ENCODE measurements at places on chromosomes 1 and 21.
A peak's percentile ranks its signal among the peaks of the same experiment; 100 is the strongest.

GRCh38 chr1:81296601-81297000 is 504.1 kb upstream of the ADGRL2 start:
- no peak for DNase-seq

DNA sequence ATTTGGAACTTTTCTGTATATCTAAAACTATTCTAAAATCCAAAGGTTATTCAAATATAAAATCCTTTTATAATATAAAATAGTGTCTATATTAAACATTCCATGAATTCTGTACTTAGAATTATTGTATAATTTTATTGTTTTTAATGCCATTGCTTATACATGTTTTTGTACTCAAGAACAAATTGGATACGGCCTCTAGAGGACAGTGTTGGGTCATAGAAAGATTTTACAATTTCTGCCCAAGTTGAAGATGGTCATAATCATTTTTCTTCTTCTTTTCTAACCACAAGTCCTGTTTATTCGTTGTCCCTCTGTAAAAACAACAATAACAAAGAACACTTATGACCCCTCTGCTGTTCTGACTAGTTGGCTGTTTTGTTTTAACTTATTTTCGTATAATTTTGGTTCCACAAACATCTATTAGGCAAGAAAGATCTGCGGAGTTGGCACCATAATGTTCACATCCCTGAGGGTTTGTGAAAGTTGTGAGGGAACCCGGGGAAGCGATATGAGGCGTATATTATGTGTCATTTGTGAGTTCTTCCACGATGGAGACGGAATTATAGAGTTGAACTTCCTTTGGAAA is 75.7 kb upstream of the KIF26B start:
- DNase-seq = peak; percentile 41

DNA sequence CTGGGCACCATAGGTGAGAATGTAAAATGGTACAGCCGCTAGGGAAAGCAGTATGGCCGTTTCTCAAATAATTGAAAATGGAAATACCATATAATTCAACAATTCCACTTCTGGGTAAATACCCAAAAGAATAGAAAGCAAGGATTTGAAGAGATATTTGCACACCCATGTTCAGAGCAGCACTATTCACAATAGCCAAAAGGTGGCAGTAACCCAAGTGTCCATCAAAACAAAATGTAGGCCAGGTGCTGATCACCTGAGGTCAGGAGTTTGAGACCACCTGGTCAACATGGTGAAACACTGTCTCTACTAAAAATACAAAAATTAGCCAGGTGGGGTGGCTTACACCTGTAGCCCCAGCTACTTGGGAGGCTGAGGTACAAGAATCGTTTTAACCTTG is 62.1 kb downstream of the OLIG1 start:
- no peak for DNase-seq

DNA sequence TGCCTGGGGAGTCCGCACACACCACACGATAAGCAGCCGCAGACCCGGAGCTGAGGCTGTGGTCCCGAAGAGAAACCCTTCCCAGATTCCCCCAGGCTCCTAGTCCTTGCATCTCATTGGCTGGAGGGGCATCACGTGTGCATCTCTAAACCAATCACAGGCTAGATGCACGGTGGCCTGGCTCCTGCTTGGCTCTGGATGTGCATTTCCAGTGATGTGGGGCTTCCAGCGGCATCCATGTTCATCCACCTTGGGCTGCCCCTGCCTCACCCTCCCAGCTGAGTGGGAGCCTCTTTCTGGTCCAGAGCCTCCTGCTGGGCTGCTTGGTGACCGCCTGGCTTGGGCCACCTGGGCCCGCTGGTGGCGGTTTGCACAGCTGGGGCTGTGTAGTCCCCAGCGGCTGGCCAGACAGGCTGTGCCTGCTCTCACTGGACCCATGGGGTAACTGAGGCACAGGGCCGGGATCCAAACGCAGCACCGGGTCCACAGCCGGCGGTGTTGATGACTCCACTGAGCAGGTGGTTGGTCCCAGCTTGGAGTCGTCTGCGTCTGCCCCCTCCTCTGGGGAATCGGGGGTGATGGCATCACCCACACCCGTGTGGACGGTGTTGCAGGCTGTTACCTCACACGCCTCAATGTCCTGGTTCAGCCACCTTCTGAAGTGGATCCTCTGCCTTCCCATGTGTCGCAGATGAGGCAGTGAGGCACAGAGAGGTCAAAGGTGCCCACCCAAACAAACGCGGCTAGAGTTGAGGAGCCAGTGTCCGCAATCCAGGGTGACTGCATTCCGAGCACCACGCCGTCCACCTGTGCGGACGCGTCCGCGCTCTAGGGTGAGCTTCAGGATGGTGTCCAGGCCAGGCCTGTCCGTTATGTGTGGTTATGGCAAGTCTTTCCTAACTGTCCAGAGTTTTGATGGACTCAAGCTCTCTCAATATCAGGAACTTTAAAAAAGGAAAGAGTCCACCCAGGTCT is 41.3 kb downstream of the COL6A1 start:
- DNase-seq = no peak

DNA sequence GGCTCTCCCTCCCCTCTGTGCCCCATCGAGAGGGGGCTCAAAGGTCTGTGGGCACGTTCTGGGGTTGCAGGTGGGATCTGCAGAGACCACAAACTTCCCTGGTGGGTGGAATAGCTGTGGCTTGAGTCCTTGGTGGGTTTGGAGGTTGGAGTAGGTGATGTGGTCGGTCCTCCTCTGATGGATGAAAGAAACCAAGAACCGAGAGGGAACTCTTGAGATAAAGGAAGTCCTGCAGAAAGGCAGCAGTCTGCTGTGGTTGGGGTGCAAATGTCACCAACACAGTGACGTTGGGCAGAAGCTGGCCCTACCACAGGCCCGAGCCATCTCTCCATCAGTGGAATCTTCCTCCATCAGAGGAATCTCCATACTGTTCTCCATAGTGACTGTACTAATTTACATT is 171.8 kb downstream of the FCRL5 start:
- no peak for DNase-seq

- no peak for DNase-seq
Measured at GRCh38 chr1:79874289-79874688, 867.8 kb upstream of the ADGRL4 start.

DNA sequence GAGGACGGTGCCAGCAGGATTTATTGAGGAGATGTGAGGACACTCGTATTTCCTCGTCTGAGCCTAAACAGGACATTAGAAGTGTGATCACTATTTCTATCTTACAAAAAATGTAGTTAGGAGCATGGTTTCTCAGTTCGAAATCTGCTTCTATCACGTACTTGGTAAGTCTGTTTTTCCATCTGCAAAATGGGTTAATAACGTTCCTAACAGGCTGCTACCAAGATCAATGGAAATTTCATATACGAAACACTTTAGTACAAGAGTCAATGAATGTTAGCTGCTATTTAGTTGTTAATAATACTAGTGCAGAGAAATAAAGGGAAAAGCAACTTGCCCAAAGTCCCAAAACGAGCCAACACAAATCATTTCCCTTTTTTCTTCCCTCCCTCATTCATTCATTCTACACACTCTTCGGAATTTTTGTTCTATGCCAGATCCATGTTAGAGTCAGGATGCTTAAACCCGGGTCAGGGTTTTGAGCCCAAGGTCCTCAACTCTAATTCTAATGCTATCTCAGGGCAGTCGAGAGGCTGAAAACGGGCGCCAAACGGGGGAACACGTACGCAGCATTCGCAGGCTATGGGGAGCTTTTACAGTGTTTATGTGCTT is 608 bp downstream of the SNRNP40 start:
- no peak for DNase-seq

DNA sequence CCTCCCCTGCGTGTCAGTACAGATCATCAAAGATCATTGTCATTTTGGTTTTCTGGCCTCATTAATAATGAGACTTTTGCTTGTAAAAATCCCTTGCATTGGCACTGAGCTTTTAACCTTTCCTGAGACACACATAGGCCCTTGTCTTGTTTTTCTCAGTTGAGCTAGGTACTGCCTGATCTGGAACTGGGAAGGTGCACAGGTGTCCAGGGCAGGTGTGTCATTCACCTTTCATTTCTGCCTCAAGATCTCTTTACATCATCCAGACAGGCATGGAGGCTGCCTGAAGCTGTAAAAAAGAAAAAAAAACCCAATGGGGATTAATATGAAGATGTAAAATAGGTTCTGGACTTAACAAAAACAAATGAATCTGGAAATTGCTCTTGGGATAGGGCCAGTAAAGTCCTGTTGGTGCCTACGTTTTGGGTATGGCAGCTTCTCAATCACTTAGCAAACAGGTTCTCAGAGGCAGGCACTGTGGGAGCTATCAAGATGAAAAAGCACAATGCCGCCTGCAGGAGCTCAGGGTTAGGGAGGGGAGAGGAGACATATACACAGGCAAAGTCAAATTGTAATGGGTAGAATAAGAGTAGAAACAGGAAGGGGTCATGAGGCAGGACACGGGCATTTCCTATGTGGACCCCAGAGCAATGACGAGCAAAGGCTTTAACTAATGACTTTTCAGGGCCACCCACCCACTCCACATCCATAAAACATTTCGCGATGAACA is 1.0 kb upstream of the KCNC4 start:
- no peak for DNase-seq

DNA sequence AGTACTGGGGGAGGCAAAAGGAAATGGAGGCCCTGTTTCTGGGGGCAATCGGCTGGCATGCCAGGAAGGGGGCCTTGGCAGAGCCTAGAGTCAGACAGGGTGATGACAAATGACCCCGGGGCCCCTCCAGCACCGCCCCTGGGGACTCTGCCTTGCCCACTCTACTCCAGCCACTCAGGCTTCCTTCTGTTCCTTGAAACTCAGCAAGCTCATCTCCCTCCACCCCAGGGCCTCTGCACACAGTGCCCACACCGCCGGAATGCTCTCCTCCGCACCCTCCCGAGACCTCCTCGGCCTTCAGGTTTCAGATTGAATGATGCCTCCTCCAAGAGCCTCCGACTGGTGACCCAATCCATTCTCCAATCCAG is 122.5 kb upstream of the ZBTB40 start:
- DNase-seq = no peak

DNA sequence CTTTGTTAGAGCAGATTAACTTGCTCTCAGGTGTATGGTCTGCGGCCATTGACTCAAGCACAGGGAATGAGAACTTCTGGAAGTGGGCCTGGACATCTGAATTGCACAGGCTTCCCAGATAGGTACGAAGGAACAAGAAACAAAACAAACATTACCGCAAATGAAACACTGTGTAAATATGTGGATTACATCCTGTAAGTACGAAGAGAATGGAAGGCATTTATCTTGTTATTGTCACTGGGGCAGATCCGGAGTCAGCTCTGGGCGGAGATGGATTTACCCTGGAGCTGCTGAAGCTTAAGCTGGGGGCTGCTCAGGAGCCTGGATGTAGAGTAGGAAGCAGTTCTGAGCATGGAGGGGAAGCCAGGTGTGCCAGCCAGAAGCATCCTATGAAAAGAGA is 6.8 kb downstream of the HES2 start:
- DNase-seq = no peak

GRCh38 chr21:24895885-24896734 is 711.2 kb downstream of the MRPL39 start:
- peak; percentile 13 for DNase-seq

GRCh38 chr1:55210990-55211801 is 4.0 kb downstream of the USP24 start:
- DNase-seq = no peak

- DNase-seq = peak; percentile 2
Measured at GRCh38 chr1:230031131-230031530, 35.9 kb upstream of the GALNT2 start.

- DNase-seq = no peak
Measured at GRCh38 chr1:52567943-52568342, 15.1 kb upstream of the TUT4 start.

DNA sequence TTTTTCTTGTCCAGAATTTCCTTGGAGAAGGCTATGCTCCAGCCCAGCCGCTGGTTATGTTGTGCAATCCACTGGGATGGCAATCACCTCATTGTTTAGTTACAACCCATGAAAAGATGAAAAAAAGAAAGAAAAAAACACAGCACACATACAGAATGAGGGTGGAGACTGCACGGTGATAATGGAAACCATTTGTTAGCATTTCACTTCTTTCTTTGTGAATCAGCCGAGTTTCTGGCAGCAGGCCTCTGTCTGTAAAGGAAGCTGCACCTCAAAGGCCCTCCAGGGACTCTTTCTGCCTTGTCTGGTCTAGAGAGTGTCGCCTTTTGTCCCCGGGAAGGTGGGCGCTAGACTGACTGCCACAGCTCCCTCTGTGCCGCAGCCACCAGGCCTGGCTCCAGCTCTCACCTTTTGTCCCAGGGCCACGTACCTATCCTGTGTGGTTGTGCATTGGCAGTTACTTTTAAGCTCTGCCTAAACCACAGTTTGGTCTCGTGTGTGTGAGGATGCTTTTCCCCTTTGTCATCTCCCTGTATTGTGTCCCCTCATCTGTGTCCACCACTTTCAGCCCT is 35.6 kb downstream of the NGF start:
- peak; percentile 65 for DNase-seq

- DNase-seq = no peak
Measured at GRCh38 chr21:20741445-20741844, 256.8 kb upstream of the NCAM2 start.

GRCh38 chr1:220507085-220507484 is 20.9 kb upstream of the MARK1 start:
- no peak for DNase-seq

- no peak for DNase-seq
Measured at GRCh38 chr1:90745972-90746371, 28.9 kb upstream of the BARHL2 start.

- no peak for DNase-seq
Measured at GRCh38 chr1:161282991-161283390, 24.4 kb downstream of the PCP4L1 start.

GRCh38 chr1:113146242-113147072 is 73.5 kb downstream of the LRIG2 start:
- DNase-seq = no peak

- no peak for DNase-seq
Measured at GRCh38 chr1:48043622-48044021, 46.4 kb upstream of the TRABD2B start.

GRCh38 chr1:119906927-119907652 is 10.8 kb upstream of the ADAM30 start:
- DNase-seq = no peak

GRCh38 chr1:74334147-74334546 is 99.0 kb downstream of the TNNI3K start:
- no peak for DNase-seq

- DNase-seq = no peak
Measured at GRCh38 chr1:156808186-156809030, 8.2 kb downstream of the SH2D2A start.

GRCh38 chr1:12616709-12617373 is 1.2 kb downstream of the DHRS3 start:
- DNase-seq = no peak

GRCh38 chr1:67760030-67760821 is 73.0 kb downstream of the GNG12 start:
- DNase-seq = peak; percentile 61

DNA sequence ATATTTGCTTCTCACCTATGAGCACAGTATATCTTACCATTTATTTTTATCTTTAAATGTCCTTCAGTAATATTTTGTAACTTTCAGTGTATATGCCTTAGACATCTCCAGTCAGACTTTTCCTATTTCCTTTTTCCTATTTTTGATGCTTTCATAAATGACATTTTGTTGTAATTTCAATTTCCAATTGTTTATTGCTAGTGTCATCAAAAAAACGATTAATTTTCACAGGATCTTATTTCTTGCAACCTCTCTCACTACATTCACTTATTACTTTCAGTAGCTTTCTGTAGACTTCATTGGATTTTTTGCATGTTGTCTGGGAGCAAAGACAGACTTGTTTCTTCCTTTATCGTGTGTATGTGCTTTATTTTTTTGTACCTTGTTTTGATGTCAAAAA is 602.4 kb downstream of the AJAP1 start:
- DNase-seq = no peak

- no peak for DNase-seq
Measured at GRCh38 chr1:2639607-2640521, 7.0 kb upstream of the MMEL1 start.

- no peak for DNase-seq
Measured at GRCh38 chr1:152983743-152984142, at the start of gene SPRR1A. TSS of gene SPRR1A (plus strand) at chr1:152984081. CDS start at chr1:152985231, 1,150 bp downstream.

Measured in HS-5 (cell line).